ENCODE measurements at places on chromosomes 3 and 15.

DNA sequence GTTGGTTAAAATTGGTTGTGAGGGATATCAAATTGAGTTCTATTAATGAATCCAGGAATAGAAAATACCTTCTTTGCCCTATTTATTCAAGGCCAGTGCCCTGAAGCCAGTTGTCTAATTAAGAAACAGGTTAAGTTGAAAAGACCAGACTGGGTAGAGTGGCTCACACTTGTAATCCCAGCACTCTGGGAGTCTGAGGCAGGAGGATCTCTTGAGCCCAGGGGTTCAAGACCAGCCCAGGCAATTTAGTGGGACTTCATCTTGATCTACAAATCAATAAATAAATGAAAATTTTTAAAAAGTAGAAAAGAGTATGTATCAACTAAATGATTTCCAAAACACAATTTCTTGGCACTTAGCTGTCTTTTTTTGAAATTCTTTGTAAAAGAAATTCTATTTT is 40.3 kb upstream of the TRPM1 start:
- no peak for DNase-seq

DNA sequence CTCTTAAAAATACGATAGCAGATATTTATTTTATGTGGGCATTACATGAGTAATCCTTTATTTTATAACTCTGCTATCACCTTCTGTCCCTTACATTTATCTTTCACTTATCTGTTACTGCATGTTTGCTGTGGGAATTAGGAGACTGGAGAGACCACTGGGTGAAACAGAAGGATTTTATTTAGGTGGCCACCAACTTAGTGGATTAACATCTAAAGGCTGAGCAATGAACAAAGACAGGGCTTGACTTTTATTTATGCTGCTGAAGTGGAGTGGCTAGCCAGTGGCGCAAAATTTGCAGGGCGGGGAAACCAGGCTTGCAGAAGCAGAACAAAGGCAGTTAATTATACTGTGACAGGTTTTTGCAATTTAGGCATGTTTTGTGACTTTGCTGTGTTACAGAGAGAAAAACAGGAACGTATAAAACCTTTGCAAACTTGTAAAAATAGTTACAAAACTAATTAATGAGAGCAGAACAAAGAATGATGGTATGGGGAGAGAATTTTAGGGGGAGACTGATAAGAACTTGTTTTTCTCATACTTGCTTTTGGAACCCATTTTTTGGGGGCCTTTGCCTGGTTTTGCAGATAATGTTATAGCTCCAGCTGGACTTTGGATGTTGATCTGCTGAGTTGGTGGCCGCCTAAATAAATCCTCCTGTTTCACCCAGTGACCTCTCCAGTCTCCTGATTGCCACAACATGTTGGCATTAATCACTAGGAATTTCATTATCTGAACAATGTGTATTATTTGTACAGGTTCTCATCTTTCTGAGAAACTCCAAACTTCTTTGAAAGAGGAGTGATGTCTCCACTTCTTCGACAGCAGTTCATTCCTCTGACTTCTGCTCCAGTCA is 18.0 kb downstream of the KLHL24 start:
- DNase-seq = no peak

DNA sequence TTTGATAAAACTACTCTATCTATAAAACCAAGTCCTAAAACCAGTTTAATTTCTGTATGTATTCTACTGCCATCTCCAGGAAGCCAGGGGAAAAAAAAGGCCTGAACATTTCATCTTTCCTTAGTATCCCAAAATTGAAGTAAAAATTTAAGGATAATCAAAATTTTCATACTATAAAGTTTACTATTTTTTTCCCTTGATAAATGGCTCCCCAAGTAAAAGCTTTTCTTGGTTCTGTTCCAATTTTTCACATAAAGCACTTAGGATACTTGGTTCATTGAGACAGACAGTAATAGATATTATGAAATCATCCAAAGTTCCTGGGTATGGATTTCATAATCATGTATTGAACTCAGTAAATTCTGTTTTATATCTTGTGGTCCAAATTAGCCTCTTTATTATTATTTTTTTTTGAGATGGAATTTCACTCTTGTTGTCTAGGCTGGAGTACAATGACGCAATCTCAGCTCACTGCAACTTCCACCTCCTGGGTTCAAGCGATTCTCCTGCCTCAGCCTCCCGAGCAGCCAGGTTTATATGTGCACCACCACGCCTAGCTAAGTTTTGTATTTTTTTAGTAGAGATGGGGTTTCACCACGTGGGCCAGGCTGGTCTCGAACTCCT is 34.5 kb downstream of the ICE2 start:
- DNase-seq = no peak

DNA sequence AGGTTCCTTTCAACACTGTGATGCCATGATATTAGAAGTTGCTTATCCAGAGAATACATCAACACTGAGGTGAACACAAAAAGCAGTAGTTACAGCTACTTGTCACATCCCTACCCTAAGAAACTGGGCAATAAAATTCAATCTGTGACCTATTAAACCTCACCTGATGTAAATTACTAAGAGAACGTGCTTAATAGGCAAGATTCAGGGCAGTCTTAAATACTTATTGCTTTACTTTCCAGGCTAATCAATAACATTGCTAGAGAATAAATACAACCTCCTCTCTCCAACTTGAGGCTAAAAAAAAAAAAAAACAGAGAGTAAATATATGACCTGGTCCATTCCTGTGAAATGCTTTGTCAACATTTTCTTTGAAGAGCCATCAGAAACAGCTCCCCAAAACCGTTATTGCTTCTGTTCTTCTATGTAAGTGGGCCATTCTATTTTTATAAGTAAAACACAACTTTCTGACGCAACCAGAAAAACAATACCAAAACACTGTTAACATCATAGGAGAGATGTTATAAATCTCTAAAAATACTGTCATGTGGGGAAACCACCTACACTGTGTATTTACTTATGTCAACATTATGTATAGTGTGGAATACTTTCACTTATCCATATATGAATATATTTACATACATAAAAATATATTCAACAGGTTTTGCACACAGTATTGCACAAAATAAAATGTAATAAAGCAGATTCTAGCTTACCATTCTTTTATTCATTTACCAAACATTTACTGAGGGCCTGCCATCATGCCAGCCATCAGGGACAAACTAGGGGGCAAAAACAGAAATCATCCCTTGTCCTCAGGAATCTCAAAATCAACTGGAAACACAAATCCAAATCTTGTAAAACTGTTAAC is 2.7 kb downstream of the NKIRAS1 start:
- no peak for DNase-seq

GRCh38 chr3:105140899-105141367 is 225.8 kb upstream of the ALCAM start:
- DNase-seq = no peak

DNA sequence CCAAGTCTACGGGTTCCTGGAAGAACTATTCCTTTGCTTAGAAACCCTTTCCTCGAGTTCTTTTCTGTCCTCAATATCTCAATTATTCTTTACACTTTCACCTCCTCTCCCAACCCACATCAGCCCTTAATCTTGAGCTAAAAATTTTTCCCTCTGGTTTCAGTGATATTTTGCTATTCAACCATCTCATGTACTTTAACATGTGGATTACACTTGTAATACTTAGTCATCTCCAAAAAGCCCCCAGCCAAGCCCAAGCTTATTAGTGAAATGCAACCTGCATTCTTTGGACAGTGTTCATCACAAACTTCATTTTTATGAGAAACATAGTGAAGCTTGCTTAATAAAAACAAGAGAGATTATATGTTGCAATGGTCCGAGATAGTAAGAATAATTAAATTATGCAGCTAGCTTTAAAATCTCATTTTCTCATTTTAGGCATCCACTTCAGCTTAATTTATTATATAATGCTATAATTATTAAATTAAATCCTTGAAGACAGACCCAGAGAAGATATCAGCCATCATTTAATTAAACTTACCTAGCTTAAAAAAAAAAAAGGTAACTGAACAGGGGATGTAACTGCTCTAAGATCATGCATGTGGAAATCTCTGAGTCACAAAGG is 534.5 kb upstream of the TBL1XR1 start:
- no peak for DNase-seq

GRCh38 chr3:24640330-24640877 is 145.8 kb upstream of the THRB start:
- DNase-seq = peak; percentile 37

GRCh38 chr15:94522125-94522524 is 290.8 kb downstream of the MCTP2 start:
- DNase-seq = no peak

- DNase-seq = no peak
Measured at GRCh38 chr3:21618695-21619094, 132.3 kb downstream of the ZNF385D start.

All from NCI-H1105 treated with DMSO at 0.1 percent for 48 hours (cell line).